ENCODE measurements at places on chromosomes 6 and 20. TPM values are rescaled to one million over a fixed set of nuclear protein-coding genes. Genes with fewer than 3 reads are reported as not detected.

DNA sequence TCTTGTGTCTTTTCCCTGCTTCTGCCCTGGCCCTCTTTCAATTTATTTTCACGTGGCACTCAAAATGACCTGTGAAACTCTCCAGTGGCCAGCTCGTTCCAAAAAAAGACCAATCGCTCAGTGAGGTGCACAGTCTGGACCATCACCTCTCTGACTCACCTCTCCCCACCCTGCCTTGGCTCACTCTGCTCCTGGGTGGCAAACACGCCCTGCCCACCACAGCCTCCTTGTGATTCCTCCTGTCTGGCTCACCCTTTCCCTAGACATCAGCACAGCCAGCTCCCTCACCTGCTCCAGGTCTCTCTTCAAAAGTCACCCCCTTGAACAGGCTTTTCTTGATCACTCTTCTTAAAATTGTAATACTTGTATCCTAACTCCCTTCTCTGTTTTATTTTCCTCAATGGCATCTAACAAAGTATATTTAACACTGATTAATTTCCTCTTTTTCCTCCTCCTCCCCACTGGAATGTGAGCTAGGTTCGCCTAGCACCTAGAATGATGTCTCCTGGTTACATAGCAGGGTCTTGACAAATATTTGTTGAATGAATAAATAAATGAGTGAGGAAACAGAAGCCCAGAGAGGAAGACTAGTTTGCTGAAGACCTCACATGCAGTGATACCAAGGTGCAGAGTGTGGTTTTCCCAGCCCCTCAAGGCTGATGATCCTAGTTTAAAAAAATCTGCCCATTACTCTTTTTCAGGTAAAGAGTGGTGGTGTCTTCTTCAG is 109.0 kb downstream of the GJA10 start:
- H3K4me3 ChIP-seq: no peak overlapping the region
- H3K4me1 ChIP-seq: peaks cover 35% of the 10 kb centered on the region
- no peak for DNase-seq

DNA sequence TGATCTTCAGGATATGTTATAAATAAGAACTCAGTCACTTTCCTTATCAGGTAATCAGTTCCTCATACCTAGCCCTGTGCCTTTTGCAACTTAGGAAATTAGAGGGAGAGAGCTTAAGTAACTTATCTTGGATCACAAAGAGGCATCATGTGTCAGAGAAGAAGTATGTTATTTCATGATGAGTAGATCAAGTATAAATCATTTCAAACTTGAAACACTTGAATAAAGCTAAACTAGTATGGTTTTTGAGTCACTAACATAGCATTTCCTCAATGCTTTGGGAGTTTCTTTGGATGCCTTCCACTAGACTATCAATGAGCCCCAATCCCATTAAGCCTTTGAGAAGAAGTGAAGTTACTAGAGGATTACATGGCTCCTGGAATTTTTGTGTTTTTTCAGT is 102.6 kb upstream of the TNFAIP3 start:
- no peak overlapping the region for H3K4me3 ChIP-seq
- no peaks in the 10 kb centered on the region for H3K4me1 ChIP-seq
- no peaks in the 10 kb centered on the region for H3K27me3 ChIP-seq
- DNase-seq: no peak
- no peaks in the 10 kb centered on the region for H3K36me3 ChIP-seq

The GLP1R gene
- polyA plus RNA-seq: not detected

DNA sequence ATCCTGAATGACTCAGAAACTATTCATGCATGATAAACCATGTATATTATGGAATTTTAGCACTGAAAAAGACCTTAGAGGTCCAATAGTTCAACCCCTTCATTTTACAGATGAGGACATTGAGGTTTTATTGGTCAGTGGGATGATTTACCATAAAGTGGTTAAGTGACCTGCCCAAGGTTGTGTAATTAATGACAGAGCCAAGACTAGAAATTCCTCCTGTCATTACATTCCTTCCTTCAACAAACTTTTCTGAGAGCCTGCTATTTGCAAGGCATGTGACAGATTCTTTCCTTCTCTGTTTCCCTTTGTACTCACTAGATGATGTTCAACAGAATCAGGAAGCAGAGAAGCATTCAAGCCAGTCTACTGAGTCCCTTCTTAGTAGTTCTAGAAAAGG is 170.7 kb upstream of the KCNK16 start:
- DNase-seq: no peak
- no peaks in the 10 kb centered on the region for H3K36me3 ChIP-seq
- H3K4me3 ChIP-seq: no peak overlapping the region
- no peak overlapping the region for H3K27ac ChIP-seq

The SIRPA gene
- polyA plus RNA-seq: 15.9 TPM

DNA sequence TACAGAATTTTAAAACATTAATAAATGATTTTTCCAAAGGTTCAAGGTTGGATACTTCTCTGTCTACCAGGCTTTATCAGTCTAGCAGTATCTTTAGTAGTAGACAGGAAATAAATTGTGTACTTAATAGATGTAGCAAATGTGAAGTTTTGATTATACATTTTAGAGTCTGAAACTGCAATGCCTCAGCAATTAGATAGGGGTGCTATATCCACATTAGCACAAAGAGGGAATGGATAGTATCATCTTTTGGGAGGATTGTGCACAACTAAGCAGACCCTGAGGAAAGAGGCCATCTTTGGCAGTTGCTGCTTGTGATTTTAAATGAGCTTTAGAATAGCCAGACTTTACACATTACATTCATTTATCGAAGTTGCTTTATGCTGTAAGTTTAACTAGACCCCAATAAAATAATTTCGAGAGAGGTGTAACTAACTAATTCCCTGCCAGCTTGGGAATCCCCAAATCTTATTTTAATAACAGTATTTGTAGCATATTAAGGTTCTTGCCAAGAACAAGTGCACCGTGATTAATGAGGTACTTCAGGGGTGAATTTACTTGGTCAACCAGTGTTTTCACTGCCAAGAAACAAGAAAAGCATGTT is 2.8 kb downstream of the KCNQ5 start:
- peaks cover 51% of the 10 kb centered on the region for H3K4me1 ChIP-seq
- H3K27me3 ChIP-seq: peaks cover 8% of the 10 kb centered on the region
- no peak overlapping the region for H3K27ac ChIP-seq
- no peak overlapping the region for H3K4me3 ChIP-seq
- H3K36me3 ChIP-seq: no peaks in the 10 kb centered on the region
- DNase-seq: no peak

The CST7 gene
- polyA plus RNA-seq: 23.1 TPM

- no peaks in the 10 kb centered on the region for H3K36me3 ChIP-seq
- no peak for DNase-seq
- no peak overlapping the region for H3K4me3 ChIP-seq
Measured at GRCh38 chr20:12331236-12331635, 413.5 kb downstream of the BTBD3 start.

DNA sequence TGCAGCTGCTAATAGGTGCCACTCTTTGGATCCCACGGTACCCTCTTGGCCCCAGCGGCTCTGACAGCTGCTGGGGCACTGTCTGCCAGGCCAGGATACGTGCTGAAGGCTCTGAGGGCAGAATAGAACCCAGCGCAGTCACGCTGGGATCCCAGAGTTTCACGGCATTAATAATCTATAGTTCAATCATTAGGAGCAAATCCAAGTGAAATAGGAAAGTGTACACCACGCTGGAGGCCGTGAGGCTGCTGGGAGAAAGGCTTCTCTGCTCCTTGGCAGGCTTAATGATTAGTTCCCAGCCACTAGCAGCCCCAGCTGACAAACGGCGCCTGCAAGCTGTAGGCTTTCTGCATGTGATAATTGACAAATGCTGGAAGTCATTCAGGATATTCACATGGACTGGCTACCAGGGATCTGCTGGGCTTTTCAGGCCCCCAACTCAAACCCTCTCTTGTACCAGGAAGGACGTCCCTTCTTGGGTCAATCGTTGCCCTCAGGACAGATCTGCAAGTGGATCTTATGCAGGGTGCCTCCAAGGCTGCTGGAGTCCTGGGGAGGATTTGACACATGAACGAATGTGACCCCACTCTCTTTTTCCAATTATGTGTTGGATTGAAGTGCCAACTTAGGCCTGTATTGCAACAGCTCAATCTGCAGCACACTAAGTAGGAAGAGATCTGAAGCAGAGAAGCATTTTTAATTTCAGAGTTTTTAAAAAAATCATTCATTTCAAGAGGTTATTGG is 50.1 kb upstream of the INSM1 start:
- no peak for DNase-seq
- H3K4me3 ChIP-seq: no peak overlapping the region
- H3K4me1 ChIP-seq: peaks cover 2% of the 10 kb centered on the region
- no peaks in the 10 kb centered on the region for H3K36me3 ChIP-seq
- no peaks in the 10 kb centered on the region for H3K27me3 ChIP-seq

DNA sequence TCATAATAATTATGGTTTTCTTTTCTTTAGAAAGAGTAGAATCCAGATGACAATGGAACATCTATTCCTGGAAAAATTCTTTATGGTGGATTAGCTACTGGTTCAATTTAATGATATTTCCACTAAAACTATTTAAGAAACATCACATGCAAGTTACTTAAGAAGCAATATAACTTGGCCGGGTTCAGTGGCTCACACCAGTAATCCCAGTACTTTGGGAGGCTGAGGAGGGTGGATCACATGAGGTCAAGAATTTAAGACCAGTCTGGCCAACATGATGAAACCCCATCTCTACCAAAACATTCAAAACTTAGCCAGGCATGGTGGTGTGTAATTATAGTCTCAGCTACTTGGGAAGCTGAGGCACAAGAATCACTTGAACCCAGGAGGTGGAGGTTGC is 65.9 kb upstream of the SMLR1 start:
- no peaks in the 10 kb centered on the region for H3K27me3 ChIP-seq
- no peak for DNase-seq
- H3K36me3 ChIP-seq: no peaks in the 10 kb centered on the region
- H3K4me1 ChIP-seq: no peaks in the 10 kb centered on the region

DNA sequence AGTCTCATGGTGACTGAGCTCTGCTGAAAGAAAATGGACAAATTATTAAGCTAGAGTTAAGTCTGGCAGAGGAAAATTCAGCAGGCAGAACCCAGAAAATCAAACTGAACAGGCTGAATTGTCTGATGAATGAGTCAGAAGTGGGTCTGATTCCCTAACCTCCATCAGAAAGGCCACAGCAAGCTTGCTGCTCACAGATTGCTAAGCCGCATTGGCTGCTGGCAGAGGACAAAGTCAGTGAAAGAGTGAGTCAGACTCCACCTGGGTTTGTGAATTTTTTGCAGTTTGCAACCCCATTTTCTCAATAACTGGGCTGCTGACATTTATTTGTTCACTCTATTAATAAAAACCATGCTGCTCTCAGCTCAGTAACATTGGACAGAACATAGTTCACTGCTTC is 191.3 kb downstream of the EPM2A start:
- no peak overlapping the region for H3K4me3 ChIP-seq
- H3K4me1 ChIP-seq: no peaks in the 10 kb centered on the region

DNA sequence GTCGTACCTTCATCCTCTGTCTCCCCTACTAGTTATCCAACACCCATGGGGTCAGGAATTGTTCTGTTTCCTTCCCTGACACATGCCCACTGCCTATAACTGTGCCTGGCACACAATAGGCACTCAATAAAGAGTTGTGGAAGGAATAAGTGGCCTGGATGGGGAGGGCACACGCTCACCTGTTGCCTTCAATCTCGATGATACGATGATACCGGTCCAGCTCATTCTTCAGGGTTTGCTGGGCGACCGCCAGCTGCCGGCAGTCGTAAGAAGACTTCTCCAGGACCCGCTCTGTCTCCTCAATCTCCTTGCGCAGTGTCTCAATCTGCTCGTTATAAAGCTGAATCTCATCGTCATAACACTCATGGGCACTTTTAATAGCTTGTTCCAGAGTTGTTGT is 32.5 kb downstream of the BFSP1 start:
- no peak for DNase-seq
- H3K4me3 ChIP-seq: no peak overlapping the region
- H3K4me1 ChIP-seq: no peaks in the 10 kb centered on the region

The SIM1 gene
- not detected for polyA plus RNA-seq

DNA sequence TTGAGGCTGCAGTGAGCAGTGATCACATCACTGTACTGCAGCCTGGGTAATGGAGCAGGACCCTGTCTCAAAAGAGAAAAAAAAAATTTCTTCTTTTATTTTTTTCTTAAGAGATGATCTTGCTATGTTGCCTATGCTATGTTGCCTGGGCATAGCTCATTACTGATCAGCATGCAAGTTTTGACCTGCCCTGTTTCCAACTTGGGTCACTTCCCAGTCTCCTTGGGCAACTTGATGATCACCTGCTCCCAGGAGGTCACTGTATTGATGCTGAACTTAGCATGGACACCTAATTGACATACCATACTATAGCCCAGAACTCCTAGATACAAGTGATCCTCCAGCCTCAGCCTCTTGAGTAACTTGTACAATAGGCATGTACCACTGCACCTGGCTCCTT is 30.7 kb upstream of the NANP start:
- no peak for DNase-seq
- H3K4me1 ChIP-seq: no peaks in the 10 kb centered on the region
- H3K27me3 ChIP-seq: no peaks in the 10 kb centered on the region

GRCh38 chr6:131787766-131788712 is 19.8 kb upstream of the ENPP1 start:
- no peaks in the 10 kb centered on the region for H3K36me3 ChIP-seq
- no peak overlapping the region for H3K27ac ChIP-seq
- no peaks in the 10 kb centered on the region for H3K27me3 ChIP-seq
- no peak overlapping the region for H3K4me3 ChIP-seq

DNA sequence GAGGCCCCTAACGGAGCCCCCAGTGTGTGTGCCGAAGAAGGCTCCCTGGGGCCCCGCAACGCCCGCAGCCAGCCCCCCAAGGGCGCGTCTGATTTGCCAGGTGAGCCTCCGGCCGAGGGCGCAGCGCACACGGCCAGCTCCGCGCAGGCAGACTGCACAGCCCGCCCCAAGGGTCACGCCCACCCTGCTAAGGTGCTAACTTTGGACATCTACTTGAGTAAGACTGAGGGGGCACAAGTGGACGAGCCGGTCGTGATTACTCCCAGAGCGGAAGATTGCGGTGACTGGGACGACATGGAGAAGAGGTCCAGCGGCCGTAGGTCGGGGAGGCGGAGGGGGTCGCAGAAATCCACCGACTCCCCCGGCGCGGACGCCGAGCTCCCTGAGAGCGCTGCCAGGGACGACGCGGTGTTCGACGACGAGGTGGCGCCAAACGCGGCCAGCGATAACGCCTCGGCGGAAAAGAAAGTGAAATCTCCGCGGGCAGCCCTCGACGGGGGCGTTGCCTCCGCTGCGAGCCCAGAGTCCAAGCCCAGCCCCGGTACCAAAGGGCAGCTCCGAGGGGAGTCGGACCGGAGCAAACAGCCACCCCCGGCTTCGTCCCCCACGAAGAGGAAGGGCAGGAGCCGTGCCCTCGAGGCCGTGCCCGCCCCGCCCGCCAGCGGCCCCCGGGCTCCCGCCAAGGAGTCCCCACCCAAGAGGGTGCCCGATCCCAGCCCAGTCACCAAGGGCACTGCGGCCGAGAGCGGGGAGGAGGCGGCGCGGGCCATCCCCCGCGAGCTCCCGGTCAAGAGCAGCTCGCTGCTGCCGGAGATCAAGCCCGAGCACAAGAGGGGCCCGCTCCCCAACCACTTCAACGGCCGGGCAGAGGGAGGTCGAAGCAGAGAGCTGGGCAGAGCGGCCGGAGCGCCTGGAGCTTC is 117.0 kb downstream of the RTN4IP1 start:
- peak overlapping the region; percentile 70 for H3K4me3 ChIP-seq
- H3K36me3 ChIP-seq: no peaks in the 10 kb centered on the region
- peak overlapping the region; percentile 98 for H3K27ac ChIP-seq
- peak; percentile 98 for DNase-seq
- no peaks in the 10 kb centered on the region for H3K27me3 ChIP-seq

The GRIK2 gene
- polyA plus RNA-seq: 0.35 TPM

GRCh38 chr6:31734821-31735406 is 1.4 kb downstream of the CLIC1 start:
- peak overlapping the region; percentile 95 for H3K27ac ChIP-seq
- no peaks in the 10 kb centered on the region for H3K27me3 ChIP-seq
- peak overlapping the region; percentile 86 for H3K4me3 ChIP-seq
- H3K4me1 ChIP-seq: peaks cover 89% of the 10 kb centered on the region
- H3K36me3 ChIP-seq: peaks cover 43% of the 10 kb centered on the region
